ENCODE measurements at places on chromosomes 16 and 17.

DNA sequence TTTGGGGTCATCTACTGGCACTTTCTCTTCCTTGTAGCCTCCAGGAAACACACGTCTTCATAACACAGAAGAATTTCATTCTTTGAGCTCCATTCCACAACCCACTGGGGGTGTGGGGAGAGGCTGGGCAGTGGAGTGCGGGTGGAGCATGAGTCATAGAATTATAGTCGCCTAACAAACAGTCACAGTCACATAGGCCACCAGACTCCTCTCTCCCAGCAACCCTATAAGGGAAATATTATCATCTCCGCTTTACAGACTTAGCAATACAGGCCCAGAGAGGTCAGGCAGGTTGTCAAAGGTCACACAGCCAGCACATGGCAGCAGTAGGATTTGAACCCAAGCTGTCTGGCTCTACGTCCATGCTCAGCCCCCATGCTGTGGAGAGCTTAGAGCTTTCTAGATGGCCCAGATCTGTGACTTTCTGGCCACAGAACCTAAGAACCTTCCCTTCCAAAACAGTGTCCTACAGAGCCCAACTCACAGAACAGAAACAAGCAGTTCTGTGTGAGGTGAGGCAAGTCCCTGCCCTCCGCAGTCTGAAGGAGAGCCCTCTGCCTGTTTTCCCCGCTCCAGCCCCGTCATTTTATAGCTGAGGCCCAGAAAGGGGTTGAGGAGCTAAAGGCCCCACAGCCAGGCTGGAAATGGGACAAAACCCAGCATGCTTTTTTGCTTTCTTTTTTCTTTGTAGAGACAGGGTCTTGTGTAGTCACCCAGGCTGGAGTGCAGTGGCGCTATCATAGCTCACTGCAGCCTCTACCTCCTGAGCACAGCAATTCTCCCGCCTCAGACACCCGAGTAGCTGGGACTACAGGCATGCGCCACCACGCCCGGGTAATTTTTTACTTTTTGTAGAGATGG is 10.7 kb upstream of the LITAF start:
- no peak for DNase-seq

- no peak for DNase-seq
These were observed 510.6 kb downstream of the CDH13 start for GRCh38 chr16:83137326-83137781.

GRCh38 chr17:5581655-5582054 is 2.7 kb downstream of the NLRP1 start:
- DNase-seq, result no peak

DNA sequence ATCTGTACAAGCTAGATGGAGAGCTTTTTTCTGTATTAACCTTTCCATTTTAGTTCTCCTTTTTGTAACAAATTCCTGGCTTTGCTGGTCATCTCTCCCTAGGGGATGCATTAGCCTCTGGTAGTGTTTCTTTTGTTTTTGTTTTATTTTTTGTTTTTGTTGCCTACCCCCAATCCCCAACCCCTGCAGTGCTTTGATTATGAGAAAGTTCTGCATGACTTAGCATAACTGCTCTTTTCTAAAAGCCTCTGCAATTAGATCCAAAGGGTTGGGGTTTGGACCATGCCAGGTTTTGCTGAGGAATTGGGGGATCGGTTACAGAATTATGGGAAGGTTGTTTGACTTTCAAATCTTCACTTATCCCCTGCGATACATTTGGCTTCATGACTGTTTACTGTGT is 98.2 kb downstream of the ADAMTS18 start:
- DNase-seq, result no peak

GRCh38 chr16:65235339-65236177 is 113.7 kb upstream of the CDH11 start:
- DNase-seq, result no peak

DNA sequence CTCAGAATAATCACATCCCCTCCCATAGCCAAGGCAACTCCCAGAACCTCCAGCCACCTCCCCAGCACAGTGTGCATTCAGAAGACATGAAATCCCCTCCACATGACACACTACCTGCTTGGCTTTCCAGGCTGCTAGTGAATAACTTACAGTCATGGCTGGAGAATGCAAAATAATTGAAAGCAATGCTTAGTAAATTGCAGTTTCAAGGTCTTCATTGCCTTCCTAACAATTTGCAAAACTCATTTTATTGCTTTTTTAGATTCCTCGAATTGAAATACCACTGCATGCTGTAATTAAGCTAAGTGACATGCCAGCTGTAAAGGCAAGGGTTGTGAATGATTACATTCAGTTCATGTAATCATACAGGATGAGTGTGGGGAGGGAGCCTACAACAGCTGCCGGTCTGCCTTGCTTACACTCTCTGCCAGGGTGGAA is 29.0 kb upstream of the HOXB13 start:
- no peak for DNase-seq

GRCh38 chr17:39151943-39152818 is 744 bp upstream of the PLXDC1 start:
- DNase-seq, result no peak

- DNase-seq, result no peak
These were observed 582.1 kb downstream of the RBFOX1 start for GRCh38 chr16:7914748-7915147.

DNA sequence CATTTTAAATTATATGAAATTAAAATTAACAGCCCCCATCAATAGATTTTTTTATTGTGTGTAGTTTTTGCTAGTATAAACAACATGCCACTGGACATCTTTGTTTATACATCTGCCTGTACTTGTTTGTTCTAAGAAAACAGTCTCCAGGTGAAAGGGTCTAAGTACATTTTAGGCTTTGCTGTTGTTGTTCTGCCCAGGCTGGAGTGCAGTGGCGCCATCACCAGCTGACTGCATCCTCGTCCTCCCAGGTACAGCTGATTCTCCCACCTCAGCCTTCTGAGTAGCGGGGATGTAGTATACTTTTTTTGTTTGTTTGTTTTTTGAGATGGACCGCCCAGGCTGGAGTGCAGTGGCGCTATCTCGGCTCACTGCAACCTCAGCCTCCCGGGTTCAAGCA is 25.5 kb downstream of the C17orf58 start:
- DNase-seq, result no peak

- no peak for DNase-seq
These were observed 2.5 kb downstream of the LGALS9 start for GRCh38 chr17:27633312-27634025.

GRCh38 chr17:32523017-32523680 is 36.4 kb downstream of the CDK5R1 start:
- DNase-seq, result no peak

- DNase-seq, result no peak
These were observed 150.9 kb downstream of the MAP2K6 start for GRCh38 chr17:69565447-69565846.

- DNase-seq, result no peak
These were observed 28.2 kb downstream of the ZFHX3 start for GRCh38 chr16:73019457-73020362.

GRCh38 chr16:2834968-2835367 is 4.9 kb downstream of the ZG16B start:
- no peak for DNase-seq

GRCh38 chr16:13680021-13680889 is 239.7 kb upstream of the ERCC4 start:
- no peak for DNase-seq

GRCh38 chr16:27677263-27677662 is 127.3 kb downstream of the KATNIP start:
- no peak for DNase-seq

DNA sequence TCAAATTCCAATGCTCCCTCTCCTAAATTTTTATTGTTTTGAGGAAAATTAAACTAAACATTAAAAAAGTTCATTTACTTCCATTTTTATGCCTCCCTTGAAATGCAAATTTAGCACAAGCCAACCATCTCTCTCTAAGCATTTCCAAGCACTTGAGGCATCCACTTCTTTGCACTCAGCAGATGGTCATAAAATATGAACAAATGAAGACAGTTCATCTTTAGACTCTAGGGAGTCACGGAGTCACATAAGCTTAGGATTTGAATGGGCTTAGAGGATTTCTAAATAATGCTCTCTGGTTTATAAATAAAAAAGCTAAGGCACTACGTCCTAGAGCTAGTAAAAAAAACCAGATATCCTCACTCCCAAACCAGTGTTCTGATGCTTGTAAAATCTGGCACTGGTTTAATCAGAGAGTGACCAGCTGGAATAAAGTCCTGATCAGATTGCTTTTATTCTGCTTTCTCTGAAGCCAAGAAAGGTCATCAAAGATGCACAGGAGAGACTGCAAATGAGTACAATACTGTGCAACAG is 204.2 kb downstream of the CA10 start:
- DNase-seq, result no peak

Data from T-helper 17 cell (primary cell).